ENCODE measurements at places on chromosomes 7 and 10. TPM values are rescaled to one million over a fixed set of nuclear protein-coding genes. Genes with fewer than 3 reads are reported as not detected.

- ATAC-seq: no peak
Measured at GRCh38 chr10:12915637-12916168, 85.8 kb downstream of the CCDC3 start.

GRCh38 chr7:90660819-90661218 is 64.7 kb downstream of the CDK14 start:
- ATAC-seq: no peak

- no peak for ATAC-seq
Measured at GRCh38 chr7:117097860-117098259, 144.6 kb downstream of the ST7 start.

- no peak for ATAC-seq
Measured at GRCh38 chr10:57338823-57339558, 928.7 kb downstream of the IPMK start.

Gene HABP2
- not detected for total RNA-seq

Gene CFTR
- not detected for total RNA-seq

Gene BTBD16
- not detected for total RNA-seq

Gene ENTPD1
- total RNA-seq: 38.2 TPM

Data from gastroesophageal sphincter (tissue), 4 donors.